Eye (tissue), 1 donor: ENCODE measurements at places on chromosomes 6 and 20.
A peak's percentile ranks its signal among the peaks of the same experiment; 100 is the strongest.

GRCh38 chr6:35508027-35508426 lies 4.7 kb downstream of the TULP1 start:
- no peak for DNase-seq

DNA sequence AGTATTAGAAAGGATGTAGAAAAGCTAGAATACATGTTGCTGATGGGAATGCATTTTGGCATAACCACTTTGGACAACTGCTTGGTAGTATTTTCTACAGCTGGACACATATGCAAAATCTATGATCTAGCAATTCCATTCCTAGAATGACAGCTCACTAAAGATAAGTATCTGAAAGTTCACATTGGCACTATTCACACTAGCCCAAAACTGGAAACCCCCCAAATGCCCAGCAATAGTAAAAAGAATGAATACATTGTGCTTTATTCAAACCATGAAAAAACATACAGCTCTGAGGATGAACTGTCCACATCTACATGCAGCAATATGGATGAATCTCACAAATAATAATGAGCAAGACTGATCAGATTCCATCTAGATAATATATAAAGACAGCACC lies 79.0 kb downstream of the PPP1R3G start:
- no peak for DNase-seq

DNA sequence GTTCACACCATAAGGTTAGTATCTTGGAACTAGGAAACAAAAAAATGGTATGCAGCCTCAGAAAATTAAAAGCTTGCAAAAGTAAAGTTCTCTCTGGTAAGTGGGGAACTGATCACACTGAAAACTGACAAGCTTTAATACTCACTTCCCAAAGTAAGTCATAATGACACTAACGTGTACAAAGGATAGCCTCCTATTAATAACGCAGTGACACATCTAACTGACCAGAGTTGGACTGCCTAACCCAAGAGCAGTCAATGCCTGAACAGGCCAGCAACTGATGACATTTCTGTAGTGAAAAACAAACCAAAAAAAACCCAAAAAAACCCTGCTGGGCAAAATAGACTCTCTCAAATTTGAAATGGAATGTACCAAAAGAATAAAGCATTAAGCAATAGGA lies 30.7 kb downstream of the CHD6 start:
- DNase-seq: no peak

GRCh38 chr20:14589383-14589782 lies 252.0 kb upstream of the FLRT3 start:
- no peak for DNase-seq

GRCh38 chr20:46826343-46826984 lies 68.2 kb upstream of the EYA2 start:
- no peak for DNase-seq

DNA sequence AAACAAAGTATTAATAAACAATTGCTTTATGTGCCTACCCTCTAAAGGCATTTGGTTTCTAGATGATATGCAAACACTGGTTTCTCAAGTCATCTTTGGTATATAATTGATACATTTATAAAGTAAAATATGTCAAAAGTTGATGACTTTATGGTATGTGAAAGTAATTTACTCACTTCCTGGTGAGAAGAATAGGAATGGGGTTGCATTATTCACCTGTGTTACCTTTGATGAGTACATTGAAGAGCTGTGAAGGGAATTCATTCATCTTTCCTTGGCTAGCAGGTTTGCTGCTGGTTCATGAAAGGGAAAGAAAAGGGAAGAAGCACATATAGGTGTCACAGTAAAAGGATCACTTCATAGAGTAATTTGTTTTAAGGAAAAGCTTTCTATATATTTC lies 20.4 kb downstream of the RNF217 start:
- no peak for DNase-seq

- no peak for DNase-seq
Observed at GRCh38 chr20:21622097-21622857, 83.2 kb upstream of the PAX1 start.

DNA sequence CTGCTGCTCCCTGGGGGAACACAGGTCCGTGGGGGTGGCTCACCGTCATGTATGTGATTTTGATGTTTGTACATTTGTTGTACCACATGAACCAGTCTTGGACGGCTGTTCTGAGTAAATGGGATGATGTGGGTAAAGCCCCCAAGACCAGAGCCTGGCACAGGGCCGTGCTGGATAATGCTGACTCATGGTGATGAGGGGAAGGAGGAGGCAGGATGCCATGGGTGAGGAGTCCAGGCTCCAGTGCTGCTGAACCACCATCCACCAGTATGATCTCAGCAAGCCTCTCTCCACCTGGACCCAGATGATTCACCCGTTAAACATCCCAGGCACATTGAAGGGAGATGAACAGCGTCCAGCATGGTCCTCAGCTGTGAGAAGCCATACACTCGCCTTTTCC lies 9.6 kb upstream of the APCDD1L start:
- DNase-seq: no peak

GRCh38 chr20:36606158-36607066 lies 833 bp downstream of the RAB5IF start:
- no peak for DNase-seq

DNA sequence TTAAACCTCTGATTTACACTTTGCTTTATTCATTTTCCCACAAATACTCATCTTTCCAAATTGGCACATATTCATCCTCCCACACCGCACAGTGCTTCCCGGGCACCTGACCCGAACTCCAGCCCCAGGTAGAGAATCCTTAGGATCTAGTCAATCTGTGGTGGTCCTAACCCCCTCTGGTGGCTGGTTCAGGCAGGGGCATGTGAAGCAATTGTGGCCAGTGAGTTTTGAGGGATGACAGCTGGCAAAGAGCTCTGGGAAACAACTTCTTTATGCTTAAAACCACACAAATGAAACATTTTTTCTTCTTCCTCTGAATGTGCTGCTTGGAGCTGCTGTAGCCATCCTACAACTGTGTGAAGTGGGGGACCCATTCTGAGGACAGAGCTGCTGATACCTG lies 54.7 kb downstream of the ELOVL5 start:
- DNase-seq: peak; percentile 45

DNA sequence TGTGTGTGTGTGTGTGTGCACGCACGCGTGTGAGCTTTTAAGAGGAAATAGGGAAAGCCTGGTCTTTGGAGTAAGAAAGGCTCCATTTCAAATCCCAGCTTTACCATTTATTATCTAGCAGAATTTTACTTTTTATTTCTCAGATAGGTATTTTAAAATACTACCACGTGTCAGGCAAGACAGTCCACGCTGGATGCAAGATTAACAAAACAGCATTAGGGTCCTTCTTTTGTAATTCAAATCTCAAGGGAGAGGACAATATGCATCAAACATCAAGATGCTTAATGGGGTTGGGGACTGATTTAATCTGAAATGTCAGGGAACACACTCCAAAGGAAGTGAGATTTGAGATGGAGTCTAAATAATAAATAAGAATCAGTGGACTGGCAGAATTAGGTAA lies 768.8 kb downstream of the PHF3 start:
- peak; percentile 70 for DNase-seq

DNA sequence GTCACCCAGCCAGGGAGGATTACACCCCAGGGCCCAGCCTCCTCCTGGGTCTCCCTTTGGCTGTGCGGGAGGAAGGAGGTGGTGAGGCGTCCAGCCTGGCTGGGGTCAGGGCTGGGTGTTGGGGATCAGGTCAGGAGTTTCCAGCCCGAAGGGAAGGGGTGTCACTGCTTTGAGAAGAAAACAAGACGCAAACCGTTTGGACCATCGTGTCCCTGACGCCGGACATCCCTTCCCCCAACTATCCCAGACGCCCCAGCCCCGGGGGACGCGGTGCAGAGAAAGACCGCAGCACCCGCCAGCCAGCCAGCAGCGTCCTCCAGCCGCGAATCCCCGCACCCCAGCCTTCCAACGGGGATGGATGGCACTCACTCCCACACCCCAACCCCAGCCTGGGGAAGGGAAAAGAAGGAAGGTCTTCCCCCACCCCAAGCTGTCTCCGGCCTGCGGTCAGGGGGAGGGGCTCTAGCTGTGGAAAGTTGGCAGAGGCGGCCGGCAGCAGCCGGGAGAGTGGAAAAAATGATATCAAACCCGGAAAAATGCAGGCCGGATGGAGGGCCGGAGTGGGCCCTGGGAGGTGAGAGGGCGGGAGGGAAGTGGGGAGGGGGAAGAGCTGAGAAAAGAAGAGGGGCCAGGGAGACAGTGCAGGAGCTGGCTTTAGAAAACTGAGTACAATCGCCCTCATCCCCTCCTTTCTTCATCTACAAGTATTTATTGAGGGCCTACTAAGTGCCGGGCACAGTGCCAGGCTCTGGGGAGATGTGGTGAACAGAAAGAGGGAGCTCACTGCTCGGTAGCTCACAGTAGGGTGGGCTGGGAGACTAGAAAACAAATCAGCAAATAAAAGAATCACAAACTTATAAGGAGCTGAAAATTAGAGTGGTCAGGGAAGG lies 10.6 kb downstream of the REM1 start:
- DNase-seq: peak; percentile 43

DNA sequence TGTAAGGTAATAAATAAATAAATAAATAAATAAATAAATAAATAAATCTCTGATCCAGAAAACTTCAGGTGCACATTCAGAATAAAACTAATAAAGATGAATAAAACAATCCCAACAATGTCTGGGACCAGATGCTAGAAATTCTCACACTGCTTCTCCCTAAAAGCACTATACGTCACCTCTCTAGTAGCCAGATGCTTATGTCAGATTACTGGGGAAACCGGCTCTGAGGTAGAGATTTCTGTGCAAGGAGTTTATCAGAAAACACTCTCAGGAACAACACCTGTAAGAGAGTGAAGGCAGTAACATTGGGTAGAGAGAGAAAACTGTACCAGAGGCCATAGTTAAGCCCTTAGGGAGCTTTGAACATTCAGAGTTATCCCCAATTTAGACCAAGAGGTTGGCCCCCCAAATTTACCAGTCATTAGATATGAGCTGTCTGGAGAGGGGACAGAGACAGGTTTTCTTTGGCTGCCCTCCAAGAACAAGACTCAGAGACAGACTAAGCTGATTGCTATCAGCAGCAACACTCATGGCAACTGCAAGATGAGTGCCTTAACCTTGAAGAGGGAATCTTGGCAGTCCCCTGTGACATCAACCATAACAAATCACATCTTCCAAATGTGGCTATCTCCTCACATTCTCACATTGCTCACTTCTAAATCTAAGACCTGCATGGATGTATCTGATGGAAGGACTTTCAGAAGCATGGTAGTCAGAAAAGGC lies 151.2 kb upstream of the BMP5 start:
- DNase-seq: no peak
